ENCODE measurements at places on chromosomes 4 and X.

- DNase-seq: no peak
Measured at GRCh38 chr4:22739968-22740367, 47.2 kb downstream of the GBA3 start.

DNA sequence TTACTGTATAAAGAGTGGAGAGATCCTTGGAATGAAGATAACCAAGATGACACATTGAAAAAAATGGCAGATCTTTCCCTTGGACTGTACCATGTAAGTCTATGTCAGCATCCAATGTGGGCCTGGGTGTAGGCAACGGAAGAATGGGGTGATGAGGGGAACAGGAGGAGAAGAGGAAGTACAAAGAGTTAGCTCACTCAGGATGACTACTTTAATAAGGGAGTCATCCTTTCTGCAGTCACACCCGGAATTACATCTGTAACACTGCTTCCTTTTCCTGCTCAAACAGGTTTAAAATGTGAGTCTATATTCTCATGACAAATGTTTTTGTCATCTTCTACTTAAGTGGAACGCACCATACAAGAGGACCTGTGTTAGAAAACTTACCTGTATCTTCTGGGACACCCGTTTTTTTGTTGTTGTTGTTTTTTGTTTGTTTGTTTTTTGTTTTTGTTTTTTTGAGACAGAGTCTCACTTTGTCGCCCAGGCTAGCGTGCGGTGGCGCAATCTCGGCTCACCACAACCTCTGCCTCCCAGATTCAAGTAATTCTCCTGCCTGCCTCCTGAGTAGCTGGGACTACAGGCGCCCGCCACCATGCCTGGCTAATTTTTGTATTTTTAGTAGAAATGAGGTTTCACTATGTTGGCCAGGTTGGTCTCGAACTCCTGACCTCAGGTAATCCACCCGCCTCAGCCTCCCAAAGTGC lies 18.0 kb downstream of the HPSE start:
- DNase-seq: no peak

DNA sequence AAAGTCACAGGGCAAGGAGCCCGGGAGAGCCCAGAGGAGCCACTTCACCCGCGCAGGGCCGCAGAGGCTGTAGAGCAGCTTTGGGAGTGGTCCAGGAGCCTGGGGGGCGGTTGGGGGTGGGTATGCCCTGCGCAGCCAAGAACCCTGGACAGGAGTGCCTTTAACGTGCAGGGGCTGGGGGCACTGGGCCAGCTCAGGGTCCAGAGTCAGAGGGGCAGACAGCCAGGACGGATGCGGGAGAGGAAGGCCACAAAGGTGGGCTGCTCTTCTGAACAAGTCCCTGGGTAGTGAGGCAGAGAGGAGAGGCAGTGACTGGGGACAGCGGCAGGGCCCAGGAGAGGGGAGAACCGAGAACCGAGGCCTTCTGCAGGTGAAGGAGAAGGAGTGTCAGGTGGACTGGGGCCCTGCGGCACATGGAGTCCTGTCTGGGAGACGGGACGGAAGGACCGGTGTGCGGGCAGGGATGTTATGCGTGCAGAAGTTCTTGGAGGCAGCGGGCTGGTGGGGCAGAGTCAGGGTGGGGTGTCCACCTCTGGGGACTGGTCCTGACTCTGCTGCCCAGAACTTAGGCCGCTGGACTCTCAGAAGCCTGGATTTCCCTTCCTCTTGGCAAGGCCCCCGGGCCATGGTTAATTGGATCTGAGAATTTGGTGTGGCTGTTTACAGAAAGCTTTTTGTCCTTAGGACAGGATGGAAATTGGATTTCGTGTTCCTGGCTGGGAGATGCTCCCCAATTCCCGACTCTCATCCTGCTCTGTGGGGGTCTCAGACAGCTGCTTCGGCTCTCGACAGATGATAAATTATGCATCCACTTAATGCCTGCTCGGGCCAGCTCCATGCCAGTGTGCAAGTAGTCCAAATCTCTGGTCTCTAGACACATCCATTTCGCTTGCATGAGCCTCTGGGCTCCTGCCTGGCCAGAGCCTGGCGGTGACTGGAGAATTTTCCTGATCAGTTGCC lies 31.9 kb downstream of the ADRA2C start:
- no peak for DNase-seq

GRCh38 chr4:147813973-147814372 lies 82.1 kb downstream of the ARHGAP10 start:
- no peak for DNase-seq

GRCh38 chr4:80311130-80311529 lies 24.4 kb upstream of the CFAP299 start:
- DNase-seq: no peak

DNA sequence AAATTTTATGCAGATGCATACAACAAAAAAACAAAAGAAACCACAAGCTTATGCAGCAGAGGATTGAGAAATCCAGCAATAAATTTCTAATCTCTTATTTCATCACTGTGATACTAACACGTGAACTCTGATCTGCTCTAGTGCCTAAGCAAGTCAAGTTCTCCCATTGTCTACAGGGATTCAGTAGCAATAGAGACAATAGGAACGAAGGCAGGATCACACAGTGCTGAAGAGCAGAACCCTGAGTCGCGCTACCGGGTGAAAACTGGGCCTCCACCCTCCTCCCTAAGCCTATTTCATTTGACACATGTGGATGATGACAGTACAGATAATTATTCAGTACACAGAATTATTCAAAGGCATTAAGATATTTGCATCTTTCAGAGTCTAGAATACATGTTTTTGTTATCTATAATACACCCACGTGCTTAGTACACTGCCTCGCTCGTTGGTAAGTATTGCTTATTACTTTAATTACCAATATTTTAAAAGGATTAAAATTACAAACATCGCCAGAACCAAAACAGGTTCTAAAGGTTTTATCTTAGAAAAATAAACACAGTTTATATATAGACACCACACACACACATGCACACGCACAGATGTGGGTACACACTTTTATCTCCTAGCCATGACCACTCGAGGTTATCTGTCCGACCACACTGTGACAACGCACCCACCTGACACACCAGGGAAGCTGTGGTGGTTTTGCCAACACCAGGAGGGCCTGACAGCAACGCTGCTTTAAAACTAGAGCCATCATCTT lies 60.1 kb downstream of the RFC1 start:
- DNase-seq: no peak

DNA sequence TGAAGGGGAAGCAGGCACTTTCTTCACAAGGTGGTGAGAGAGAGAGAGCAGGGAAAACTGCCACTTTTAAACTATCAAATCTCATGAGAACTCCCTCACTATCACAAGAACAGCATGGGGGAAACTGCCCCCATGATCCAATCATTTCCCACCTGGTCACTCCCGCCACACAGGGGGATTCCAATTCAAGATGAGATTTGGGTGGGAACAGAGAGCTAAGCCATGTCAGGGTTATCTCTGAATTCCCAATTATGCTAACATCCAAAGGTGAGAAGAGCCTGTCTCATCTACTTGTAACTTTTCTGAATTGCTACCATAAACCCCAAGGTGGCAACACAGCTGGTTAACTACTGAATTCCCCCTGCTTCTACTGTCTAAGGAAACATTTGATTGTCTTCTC lies 758.5 kb downstream of the ADGRL3 start:
- no peak for DNase-seq

DNA sequence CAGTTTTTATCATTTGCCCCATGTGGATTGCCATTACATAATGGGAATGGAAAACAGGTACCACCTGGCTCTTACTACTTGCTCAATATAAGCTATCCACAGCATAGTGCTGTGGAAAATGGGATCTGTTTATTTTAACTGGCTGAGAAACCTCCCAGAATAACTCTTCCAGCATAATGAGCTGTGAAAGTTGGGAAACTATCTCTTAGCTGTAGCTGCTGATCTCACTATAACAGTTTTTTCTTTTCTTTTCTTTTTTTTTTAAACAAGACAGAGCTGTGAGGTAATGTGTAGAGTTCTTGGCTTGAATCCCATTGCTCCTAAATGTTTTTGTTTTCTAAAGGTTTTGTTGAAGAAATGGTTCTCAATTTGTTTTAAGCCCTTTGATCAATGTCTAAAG lies 988.3 kb downstream of the PCDH19 start:
- DNase-seq: no peak

- DNase-seq: no peak
Measured at GRCh38 chr4:73245955-73246354, 12.6 kb downstream of the ANKRD17 start.
